ENCODE measurements at places on chromosomes 7 and 10. TPM values are rescaled to one million over a fixed set of nuclear protein-coding genes. Genes with fewer than 3 reads are reported as not detected.
A peak's percentile ranks its signal among the peaks of the same experiment; 100 is the strongest.

DNA sequence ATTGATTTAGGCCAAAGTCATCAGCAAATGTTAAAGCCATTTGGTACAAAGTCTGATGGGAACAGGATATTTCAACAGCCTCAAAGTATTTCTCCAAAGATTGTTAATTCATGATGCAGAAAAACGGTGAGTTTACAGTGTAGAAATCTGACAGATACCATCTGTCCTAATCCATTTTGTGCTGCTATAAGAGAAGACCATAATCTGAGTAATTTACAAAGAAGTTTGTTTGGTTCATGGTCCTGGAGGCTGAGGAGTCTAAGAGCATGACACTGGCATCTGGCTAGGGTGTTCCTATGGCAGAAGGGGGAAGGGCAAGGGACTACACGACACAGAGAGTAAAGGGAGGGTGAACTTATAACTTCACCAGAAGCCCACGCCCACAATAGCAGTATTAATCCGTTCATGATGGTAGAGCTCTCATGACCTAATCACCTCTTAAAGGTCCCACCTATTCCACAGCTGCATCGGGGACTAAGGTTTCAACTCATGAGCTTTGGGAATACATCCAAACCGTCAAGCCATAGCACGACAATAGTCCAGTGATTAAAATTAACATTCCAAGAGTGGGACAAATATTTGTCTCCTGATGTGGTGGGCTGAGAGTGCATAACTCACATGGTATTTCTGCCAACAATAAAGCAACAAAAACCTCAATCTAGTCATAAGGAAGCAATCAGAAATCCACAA is 298.6 kb upstream of the AKR1E2 start:
- no peak overlapping the region for H3K4me3 ChIP-seq
- no peak overlapping the region for H3K27ac ChIP-seq
- no peaks in the 10 kb centered on the region for H3K27me3 ChIP-seq
- no peaks in the 10 kb centered on the region for H3K4me1 ChIP-seq

GRCh38 chr7:30976381-30976780 is 12.6 kb downstream of the GHRHR start:
- H3K27ac ChIP-seq = no peak overlapping the region
- H3K36me3 ChIP-seq = no peaks in the 10 kb centered on the region
- H3K4me1 ChIP-seq = no peaks in the 10 kb centered on the region
- H3K27me3 ChIP-seq = no peaks in the 10 kb centered on the region
- H3K4me3 ChIP-seq = no peak overlapping the region
- peak; percentile 26 for DNase-seq

DNA sequence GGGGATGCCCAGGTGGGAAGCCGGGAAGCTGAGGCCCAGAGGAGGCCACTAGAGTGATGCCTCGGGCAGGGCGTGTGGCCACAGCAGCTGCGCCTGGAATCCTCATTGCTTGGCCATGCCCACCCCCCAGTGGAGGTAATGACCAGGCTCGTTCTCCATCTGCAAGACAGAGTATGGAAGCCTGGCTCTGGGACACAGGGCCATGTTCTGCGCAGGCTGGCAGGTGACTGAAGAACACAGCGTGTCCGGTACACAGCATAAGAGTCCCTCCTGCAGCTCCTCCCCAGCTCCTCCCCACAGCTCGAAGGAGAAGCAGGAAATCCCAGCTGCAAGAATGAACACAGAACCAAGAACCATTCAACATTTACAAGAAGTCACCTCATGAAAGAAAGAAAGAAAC is 64.8 kb downstream of the SMURF1 start:
- H3K36me3 ChIP-seq = no peaks in the 10 kb centered on the region
- H3K4me1 ChIP-seq = peaks cover 3% of the 10 kb centered on the region
- no peaks in the 10 kb centered on the region for H3K27me3 ChIP-seq
- no peak for DNase-seq
- H3K4me3 ChIP-seq = no peak overlapping the region

Gene ENO4
- total RNA-seq = not detected
